ENCODE measurements at places on chromosomes 2 and 18.

- no peak for DNase-seq
These were observed 125.3 kb downstream of the SH3RF3 start for GRCh38 chr2:109254174-109254904.

DNA sequence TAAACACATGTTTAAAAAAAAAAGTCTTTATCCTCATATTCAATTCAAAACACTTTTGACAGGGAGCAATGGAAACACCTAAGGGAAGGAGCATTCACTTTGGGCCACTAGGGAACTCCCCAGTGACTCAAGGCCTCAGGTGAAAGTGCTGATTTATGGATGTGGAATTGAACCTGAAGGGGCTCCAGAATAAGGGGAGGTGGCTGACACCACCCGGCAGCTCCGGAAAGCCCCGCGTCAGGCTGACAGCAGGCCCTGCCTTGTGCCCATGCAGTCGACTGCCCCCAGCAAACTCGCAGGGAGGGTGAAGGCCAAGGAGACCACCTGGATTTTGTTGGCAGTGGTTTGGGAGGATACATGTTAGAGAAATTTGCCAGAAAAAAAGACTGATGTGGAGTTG lies 275.3 kb upstream of the NCKAP5 start:
- no peak for DNase-seq

- peak; percentile 32 for DNase-seq
These were observed 50.6 kb downstream of the LYPD6B start for GRCh38 chr2:149089068-149089467.

GRCh38 chr18:70448588-70448987 lies 159.7 kb downstream of the SOCS6 start:
- no peak for DNase-seq

GRCh38 chr2:1567556-1568344 lies 154.5 kb downstream of the TPO start:
- no peak for DNase-seq

DNA sequence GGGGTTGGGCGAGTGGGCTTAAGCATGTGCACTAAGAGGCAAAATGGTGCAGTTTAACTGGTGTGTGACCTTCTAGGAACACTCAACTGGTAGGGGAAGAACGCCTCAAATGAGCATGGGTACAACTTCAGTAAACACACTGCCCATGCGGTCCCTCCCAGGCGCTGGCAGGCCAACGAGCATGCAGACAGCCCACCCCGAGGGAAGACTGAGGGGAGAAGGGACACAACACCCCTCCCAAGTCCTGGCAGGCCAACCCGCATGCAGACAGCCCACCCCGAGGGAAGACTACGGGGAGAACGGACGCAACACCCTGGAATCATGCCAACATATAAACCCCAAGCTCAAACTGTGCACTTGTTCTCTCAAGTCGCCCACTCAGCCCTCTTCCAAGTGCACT lies 456.0 kb downstream of the FBXO15 start:
- no peak for DNase-seq

DNA sequence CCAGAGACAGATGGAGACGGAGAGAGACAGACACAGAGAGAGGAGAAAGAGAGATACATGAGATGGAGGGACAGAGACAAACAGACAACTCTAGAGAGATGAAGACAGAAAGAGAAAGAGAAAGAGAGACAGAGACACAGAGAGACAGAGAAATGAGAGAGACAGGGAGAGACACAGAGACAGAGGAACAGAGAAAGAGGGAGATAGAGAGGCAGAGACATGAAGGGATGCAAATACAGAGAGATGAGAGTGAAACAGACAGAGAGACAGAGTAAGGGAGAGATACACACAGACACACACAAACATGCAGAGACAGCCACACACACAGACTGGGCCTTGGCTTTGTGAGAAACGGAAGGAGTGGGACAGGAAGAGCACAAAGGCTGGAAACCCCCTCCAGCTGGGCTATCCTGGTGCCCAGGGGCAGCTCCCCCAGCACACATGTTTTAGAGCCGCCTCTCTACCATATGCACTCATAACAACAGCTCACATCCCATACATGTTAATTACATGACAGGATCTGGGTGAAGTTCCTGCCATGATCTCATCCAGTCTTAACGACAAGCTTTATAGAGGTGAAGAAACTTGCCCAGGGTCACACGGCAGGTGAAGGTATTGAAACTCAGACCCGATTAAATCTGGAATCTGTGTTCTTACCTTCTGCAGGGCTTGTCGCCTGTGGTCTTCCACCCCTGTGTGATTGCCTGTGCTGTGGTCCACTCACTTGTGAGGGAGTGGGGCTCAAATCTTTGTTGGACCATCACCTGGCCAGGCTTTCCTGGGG lies 32.4 kb downstream of the IL18R1 start:
- DNase-seq = no peak

DNA sequence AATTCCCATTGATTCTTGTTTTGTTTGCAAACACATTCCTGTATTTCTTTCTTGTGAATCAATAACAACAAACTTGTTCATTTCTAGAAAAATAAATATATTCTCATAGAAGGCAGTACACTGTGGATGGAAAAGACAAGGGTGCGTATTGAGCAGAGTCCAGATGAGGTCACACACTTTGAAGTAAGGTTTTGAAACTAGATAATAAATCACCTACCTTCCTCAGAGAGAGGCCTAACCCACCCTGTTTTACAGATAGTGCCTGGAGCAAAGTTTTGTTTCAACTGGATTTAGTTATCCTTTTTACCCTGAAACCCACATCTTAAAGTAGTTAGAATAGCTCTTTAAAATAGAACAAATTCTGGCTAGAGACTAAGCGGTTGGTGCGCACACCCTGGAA lies 137.1 kb upstream of the PIEZO2 start:
- DNase-seq = no peak

DNA sequence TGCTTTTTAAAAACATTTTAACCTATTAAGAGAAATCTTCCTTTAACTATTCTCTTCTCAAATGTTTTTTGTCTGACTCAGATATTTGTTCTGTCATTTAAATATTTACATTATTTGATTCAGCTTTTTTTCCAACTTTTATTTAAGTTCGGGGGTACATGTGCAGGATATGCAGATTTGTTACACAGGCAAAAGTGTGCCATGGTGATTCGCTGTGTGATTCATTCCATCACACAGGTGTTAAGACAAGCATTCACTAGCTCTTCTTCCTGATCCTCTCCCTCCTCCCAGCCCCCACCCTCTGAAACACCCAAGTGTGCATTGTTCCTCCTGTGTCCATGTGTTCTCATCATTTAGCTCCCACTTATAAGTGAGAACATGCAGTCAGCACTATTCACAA lies 19.4 kb downstream of the SP100 start:
- no peak for DNase-seq

DNA sequence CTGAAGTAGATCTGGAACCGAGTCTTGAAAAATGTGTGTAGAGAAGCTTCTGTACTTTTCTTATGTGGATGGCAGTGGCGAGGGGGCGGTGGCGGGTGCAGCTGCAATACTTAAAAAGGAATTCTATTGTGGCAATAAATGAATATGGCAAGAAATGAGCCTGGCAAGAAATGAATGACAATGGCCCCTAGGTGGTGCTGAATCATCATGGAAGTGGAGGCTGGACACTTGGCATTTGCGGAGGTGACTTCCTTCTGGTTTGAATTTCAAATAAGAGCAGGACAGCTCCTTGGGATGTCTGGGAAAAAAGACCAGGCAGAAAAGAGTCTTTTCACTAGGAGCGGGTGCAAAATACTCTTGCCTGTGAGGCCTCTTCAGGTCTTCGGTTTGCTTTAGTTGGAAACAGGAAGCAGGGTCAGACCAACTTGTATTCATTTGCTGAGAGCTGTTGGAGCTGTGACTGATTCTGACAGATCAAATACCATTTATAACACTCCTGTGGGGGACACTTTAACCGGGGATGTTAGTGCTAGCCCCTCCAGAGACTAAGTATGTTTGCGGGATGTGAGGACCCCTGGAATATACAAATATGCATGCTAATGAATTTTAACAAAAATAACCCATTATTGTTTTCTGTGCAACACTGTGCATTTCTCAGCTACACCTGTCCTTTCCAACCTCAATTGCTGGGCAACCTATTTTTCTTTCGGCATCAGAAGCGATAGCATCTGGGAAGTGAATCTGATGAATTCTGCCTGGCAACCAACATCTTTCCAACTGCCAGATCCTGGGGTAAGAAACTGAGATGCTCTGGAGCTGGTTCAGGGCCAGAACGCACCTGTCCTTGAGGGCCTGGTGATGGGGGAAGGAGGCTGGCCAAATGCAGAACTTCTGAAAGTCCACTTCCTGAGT lies 35.4 kb downstream of the FASTKD2 start:
- peak; percentile 68 for DNase-seq

DNA sequence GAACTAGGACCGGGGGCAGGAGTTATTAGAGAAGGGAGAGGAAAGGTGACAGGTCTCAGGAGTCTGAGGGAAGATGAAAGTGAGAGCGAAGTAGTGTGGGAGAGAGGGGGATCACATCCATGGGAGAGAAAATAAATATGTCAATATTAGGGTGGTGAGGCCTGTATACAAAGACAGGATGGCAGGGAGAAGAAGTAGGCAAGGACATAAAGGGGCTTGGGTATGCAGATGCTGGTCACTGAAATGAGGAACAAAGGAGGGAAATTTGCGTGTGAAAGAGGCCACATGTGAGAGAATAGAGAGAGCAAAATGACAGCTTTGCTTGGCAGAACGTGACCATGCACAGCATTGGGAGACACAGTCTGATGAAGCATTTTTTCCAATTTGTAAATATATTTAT lies 13.6 kb downstream of the METAP1D start:
- DNase-seq = no peak

DNA sequence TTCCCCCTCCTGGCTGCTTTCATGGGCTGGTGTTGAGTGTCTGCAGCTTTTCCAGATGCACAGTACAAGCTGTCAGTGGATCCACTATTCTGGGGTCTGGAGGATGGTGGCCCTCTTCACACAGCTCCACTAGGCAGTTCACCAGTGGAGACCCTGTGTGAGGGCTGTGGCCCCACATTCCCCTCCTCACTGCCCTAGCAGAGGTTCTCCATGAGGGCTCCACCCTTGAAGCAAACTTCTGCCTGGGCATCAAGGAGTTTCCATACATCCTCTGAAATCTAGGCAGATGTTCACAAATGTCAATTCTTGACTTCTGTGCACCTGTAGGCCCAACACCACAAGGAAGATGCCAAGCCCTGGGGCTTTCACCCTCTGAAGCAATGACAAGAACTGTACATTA lies 1386.2 kb upstream of the ACVR2A start:
- DNase-seq = no peak

GRCh38 chr2:51120754-51121280 lies 88.9 kb upstream of the NRXN1 start:
- DNase-seq = no peak

DNA sequence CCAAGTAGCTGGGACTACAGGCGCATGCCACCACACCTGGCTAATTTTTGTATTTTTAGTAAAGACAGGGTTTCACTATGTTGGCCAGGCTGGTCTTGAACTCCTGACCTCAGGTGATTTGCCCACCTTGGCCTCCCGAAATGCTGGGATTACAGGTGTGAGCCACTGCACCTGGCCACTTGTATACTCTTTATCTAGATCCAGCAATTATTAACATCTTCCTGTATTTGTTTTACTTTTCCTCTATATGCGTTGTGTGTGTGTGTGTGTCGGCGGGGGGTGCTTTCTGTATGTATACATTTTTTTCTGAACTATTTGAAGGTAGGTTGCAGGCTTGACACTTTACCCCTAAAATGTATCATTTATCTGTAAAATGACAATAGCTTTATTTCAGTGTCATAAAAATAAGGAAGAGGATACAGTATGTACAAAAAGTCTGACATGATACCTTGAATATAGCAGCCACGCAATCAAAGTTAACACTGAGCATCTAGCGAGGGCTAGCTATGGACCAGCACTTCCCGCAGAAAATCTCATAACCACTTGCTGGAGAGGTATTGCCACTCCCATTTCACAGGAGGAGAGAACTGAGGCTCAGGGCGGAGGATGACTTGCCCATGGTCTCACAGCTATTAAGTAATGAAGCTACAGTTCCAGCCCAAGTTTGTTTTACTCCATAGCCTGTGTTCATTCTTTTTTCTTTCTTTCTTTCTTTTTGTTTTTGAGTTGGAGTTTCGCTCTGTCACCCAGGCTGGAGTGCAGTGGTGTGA lies 251.3 kb downstream of the MYCN start:
- DNase-seq = no peak

DNA sequence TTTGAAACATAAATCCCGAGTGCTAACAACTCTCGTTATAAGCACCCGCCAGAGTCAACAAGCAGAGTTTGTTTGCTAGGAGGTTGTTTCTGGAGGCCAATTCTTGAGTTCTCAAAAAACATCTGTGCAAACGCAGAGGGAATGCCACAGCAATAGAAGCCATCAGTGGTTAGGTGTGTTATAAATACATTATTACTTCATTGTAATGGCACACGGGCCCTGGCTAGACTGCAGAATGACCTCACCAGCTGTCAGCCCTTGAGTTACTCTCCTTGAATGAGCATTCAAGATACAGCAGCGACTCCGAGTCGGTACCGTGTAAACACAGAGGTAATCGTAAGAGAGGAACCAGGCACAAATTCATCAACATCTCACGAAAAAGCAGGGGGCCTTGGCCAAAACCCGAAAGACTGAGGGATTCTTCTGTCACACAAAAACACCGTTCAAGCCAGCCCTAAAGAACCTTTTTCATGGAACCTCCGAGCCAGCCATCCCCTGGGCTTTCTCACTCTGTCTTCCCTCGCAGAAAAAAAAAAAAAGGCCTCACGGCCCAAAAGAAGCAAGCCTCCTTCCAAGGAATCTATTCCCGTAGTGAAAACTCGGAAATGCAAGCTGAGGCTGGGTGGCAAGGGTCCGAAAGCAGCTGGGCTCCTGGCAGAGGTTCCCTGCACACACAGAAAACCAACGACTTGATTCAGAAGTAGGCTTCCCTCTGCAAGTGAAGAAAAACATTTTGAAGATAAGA lies 133.7 kb upstream of the MEIS1 start:
- no peak for DNase-seq

DNA sequence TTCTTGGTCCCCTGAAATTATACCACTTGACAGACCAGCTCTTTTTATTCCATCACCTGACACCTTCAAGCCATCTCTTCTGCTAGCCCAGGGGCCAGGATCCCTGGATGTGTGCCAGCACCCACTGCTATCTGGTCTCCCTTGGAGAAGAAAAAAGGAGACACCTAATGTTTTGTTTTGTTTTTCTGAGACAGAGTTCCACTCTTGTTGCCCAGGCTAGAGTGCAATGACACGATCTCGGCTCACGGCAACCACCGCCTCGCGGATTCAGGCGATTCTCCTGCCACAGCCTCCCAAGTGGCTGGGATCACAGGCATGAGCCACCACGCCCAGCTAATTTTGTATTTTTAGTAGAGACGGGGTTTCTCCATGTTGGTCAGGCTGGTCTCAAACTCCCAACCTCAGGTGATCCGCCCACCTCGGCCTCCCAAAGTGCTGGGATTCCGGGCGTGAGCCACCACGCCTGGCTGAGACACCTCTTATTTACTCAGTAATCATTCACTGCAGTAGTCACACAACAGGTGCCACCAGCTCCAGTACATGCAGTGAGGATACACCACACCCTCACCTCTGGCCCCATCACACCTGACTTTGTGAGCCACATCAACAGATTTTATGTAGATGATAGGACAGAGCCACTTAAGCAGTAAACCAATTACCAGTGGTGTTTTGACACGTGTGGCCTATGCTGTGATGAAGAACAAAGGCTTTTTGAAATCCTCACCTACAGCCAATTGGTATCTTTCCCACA lies 42.8 kb upstream of the PCBP1 start:
- no peak for DNase-seq
